ENCODE measurements at places on chromosomes 7 and 10.

DNA sequence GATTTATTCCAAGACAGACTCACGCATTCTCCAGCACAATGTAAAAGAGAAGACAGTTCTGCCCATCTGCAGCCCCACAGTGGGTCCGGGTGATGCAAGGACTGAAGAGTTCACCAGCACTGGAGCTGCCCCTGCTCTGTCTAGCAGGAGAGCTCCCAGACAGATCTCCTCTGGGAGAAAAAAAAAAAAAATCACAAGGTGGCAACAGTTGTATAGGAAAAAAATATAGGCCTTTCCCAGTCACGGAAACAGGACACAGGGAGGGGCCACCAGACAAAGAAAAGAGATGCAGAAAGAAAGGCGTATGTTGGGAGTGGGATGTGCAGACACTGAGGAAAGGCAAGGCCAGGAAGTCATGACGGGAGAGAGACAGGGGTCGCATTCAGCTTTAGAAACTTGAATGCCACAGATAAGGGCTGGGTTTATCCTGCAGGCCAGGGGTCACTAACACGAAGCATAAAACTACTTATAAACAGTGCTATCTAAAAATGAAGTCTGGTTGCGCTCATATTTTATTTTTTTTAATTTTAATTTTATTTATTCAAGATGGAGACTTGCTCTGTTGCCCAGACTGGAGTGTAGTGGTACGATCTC lies 54.1 kb downstream of the FAM171A1 start:
- DNase-seq, result no peak

DNA sequence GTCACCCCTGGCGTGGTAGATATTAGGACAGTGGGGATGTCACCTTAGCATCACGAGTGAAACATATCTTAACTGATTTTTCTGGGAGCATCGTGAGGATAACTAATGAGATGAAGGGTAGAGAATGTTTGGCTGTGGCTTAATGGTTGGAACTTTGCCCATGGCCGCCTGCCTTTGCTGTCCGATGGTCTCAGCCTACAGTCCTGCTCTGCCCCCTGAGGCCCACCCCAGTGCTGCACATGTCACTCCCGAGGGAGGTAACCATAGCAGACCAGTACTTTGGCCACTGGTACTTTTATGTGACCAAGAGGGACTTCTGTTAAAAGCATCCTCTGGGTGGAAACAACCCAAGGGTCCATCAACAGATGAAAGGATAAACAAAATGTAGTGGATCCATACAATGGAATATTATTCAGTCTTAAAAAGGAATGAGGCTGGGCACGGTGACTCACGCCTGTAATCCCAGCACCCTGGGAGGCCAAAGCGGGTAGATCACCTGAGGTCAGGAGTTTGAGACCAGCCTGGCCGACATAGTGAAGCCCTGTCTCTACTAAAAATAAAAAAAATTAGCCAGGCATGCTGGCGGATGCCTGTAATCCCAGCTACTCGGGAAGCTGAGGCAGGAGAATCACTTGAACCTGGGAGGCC lies 58.4 kb downstream of the TACR2 start:
- no peak for DNase-seq

DNA sequence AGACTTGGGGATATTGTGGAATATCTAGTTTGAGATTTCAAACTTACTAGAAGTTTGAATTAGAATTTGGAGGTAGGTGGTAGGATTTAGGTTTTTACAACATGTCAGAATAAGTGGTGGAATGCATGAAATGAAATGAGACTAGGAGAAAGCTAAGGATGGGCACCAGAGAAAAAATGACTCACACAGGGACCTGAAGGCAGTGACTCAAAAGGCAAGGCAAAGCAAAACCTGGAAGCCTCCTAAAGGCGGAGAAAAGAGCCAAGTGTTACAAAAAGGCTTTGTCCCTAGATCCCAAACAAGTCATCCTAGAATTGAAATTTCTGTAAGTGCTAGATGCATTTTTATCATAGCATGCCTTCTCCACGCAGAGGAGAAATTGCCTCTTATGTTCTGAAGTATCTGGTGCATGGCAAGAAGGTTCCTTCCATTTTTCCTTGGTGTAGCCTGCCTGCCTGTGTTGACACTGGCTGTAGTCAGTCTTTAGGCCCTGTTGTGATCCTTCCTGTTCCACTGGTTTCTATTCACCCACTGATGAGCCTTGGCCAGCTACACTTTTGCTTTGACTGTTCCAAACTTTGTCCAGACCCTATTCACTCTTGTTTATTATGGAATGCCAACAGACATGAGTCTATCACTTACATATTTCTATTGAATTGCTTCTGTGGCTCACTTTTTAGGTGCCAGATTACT lies 109.3 kb downstream of the ETV1 start:
- DNase-seq, result no peak

DNA sequence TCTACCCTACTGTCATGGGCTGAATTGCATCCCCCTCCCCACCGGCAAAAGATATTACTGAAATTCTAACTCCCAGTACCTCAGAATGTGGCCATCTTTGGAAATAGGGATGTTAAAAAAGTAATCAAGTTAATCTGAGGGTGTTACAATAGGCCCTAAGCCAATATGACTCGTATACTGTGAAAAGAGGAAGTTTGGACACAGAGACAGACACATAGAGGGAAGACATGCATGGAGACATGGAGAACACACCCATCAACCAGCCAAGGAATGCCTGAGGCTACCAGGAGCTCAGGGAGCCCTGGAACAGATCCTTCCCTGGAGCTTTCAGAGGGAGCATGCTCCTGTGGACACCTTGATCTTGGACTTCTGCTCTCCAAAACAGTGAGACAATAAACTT lies 138.2 kb upstream of the ADO start:
- DNase-seq, result no peak

DNA sequence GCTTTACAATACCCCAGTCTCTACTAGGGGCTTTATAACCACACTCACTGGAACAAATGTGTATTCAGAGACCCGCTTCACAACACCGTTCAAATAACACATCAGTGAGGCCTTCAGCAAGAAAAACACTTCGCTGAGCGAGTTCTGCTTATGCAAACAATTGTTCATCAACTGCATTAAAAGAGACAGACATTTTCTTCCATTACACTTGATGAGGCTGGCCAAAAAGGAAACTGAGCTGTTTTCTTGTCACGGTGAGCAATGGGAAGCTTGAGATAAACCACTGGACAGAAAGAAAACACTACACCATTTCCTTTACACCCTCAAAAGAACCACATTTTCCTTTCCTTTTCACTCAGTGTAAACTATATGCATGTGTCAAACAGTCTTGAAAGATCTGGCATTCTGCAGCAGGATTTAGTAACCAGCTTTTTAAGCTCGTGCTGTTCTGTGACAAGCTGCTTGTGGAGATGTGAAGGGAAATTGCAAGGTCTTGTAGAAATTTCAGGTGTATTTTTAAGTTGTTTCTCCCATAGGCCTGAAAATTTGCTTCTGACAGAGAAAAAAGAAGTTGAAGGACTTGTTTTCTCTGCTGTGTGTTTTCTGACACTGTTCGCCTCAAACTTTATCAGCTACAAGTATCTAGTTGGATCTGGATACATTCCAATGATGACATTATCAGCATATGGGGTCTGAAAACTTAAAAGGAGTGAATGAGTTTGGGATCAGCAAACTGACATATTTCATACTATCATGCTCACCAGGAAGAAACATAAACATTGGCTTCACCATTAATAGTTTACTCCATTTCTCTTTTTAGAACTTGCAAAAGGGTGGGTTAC lies 693.1 kb downstream of the PARD3 start:
- peak; percentile 77 for DNase-seq

- no peak for DNase-seq
Measured at GRCh38 chr10:44929356-44930255, 18.5 kb downstream of the TMEM72 start.

DNA sequence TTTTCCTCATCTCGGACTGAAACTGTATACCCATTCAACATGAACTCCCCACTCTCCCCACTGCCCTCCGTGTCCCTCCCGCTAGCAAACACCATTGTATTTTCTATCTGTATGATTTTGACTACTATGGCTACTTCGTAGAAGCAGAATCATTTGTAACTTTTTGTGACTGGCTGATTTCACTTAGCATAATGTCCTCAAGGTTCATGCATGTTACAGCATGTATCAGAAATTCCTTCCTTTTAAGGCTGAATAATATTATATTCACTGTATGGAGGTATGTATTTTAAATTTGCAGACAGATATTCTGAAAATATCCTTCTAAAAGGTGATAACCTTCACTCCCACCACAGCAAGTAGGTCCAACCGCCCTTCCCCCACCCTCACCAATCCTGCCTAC lies 42.9 kb upstream of the MMD2 start:
- DNase-seq, result peak; percentile 2

GRCh38 chr10:124993736-124994451 lies 52.0 kb downstream of the ZRANB1 start:
- DNase-seq, result no peak

Measured in umbilical cord (tissue), 2 donors.